Osteoblast (primary cell): ENCODE measurements at places on chromosomes 13 and 19.

DNA sequence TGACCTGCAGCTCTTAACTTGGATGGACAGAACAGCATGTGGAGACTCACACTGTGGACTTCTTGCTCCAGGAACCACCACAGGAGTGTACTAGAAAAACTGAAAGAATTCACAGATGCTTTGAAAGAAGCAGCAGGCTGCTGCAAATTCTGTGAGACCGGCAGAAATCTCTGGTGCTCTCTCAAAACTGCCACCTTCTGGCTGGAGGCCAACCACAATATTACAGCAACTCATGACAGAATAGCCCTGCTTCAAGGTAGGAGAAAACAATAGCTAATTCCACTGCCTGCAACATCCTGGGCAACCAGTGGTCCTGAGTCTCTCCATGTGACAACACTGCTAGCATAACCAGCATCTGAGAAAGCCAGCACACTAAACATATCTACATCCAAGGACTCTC is 26.9 kb downstream of the CDK8 start:
- no peak for DNase-seq

GRCh38 chr13:72662548-72662947 is 64.9 kb downstream of the MZT1 start:
- DNase-seq: no peak

DNA sequence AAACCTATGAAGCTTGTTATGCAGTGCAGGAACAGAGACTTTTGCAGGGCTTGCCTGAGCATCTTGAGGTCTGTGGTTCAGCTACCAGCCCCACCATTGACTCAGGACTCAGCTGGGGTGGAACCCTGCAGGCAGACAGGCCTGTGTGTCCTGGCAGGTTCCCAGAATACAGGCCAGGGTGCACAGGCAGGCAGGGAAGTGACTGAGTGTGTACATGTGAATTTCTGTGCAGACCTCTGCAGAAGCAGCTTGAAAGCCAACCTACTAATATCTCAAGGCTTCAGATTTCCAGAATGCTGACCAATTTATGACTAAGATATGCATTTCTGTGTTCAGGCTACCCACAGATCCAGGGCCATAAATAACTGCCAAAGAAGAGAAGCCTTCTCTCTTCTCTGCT is 254.4 kb downstream of the DLEU7 start:
- DNase-seq: peak; percentile 85

DNA sequence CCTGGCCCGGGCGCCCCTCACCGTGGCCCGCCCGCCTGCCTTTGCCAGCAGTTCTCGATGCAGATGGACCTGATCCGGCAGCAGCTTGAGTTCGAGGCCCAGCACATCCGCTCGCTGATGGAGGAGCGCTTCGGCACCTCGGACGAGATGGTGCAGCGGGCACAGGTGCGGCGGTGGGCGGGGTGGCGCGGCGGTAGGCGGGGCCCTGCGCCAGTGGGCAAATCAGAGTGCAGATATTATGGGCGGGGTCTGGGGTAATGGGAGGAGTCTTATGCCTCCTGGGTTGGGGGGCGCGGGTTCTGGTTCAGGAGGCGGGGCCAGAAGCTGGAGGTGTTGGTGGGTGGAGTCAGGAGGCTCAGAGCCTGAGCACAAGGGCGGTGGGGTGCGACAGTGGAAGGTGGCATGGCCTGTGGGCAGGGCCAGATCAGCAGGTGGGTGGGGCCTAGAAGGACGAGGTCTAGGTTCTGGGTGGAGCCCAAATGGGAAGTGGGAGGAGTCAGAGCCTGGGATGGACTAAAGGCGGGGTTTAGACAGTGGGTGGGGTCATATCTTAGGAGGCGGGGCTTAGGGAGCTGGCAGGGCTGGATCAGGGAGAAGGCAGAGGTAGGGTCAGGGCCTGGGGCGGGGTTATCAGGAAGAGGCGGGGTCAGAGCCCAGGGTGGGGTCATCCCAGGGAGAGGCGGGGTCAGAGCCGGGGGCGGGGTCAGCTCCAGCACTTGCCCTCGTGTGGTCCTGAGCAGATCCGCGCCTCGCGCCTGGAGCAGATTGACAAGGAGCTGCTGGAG is 5.6 kb downstream of the APC2 start:
- peak; percentile 98 for DNase-seq
